Caki2 (cell line): ENCODE measurements at places on chromosomes 16 and 17. TPM values are rescaled to one million over a fixed set of nuclear protein-coding genes. Genes with fewer than 3 reads are reported as not detected.

Gene TP53TG3
- not detected in 2 replicates for total RNA-seq

Gene C16orf46
- 11.3 TPM in 1 of 2 replicates, not detected in the other for total RNA-seq

DNA sequence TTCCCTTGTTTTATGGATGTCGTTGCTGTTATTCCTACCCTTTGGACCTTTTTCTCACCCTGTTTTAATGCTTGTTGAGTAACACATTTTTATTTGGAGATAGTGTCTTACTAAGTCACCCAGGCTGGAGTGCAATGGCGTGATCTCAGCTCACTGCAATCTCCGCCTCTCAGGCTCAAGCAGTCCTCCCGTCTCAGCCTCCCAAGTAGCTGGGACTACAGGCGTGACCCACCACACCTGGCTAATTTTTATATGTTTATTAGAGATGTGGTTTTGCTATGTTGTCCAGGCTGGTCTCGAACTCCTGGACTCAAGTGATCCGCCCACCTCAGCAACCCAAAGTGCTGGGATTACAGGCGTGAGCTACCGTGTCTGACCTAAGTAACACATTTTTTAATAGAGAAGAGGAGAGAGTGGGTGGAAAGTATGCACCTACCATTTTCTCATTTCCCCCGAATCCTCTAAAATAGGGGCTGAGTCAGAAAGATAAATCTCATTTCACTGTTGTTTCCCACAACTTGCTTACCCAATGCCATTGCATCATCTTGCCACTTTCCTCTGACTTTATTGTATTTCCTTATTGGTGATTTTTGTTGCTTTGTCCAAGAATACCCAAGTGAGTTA is 7.0 kb downstream of the DHX40 start:
- DNase-seq, result no peak

- no peak for DNase-seq
These were observed 241.7 kb upstream of the MAF start for GRCh38 chr16:79842197-79842596.

GRCh38 chr16:78745108-78746019 is 645.9 kb downstream of the WWOX start:
- DNase-seq, result no peak

DNA sequence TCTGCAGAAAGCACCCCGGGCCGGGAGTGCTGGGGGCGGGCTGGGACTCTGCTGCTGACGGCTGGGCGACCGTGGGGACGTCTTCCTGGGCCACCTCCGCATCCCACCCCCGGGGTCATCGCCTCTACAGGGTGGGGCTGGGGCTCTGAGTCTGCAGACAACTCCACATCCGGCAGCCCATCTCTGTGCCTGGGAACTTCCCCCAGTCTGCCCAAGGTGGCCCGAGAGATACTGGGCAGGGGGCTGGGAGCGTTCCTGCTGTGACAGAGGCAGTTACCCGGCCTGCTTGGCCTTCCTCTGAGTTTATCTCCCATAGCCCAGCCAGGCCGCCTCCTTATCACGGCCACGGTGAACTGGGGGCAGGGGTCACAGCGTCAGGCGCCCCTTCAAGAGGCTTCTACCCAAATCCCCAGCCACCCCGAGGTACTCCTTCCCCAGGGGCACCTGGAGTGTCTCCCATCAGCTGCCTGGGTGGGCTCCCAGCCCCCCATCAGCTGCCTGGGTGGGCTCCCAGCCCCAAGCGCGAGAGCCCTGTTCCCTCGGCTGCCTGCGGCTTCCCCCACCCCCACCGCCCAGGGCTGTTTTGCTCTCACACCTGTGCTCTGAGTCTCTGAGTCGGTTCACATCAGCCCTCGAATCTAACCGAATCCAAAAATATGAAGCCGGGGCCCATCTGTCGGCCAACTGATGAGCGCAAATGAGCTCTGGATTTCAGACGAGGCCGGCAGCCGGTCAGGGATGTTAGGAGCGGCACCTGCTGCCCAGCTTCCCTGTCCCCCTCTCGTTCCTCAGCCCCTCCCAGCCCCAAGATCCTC is 15.6 kb upstream of the CBFA2T3 start:
- no peak for DNase-seq

GRCh38 chr17:80631142-80632045 is 86.8 kb downstream of the RPTOR start:
- DNase-seq, result no peak

DNA sequence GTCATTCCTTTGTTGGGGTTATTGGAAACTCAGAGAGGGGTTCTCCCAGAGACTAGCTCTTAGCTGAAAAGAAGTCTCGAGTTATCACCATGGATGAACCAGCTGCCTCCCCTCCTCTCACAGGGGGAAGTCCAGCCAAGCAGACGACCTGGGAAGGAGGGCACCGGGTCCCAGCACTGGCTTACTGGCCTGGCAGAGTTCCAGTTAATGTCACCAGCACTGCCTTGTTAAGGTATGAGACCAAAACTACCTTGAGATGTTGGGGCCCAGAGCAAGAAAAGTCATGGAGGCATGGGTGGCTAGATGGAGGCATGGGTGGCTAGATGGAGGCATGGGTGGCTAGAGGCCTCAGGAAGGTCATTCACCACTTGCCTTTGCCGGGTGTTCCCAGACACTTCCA is 72.4 kb downstream of the WIPI1 start:
- DNase-seq, result no peak
